ENCODE measurements at places on chromosomes 1 and 21.

DNA sequence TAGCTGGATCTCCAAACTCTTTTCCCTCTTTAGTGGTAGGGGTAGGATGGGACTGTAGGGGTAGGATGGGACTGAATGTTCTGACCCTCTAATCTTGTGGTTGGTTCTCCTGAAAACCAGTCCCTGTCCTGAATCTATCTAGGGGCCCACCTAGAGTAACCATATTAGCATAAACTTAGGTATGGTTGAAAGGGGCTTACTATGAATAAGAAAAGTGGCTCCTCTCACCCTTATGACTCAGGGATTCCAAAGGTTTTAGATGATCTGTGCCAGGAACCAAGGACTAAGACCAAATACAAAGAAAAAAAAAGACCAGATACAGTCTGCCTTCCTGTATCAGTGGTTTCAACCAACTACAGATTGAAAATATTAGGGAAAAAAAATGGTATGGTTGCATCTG, 28.9 kb downstream of the RNF2 start:
- peak; percentile 61 for DNase-seq

DNA sequence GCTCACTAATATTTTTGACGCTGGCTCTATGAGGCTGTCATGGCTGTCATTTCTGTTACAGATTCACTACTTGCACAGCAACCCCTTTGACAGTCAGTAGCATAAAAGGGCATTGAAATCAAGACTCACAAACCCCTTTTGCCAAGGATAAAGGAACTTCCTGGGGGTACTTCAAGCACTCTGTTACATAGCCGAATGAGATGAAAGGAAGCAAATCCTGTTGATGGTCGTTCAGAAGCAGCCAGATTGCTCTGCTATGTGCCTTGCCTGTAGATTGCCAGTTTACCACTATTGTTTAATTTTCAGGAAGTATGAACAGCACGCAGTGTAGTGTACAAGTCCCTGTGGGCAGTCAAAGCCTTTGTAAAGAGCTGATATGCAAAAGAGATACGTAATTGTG, 296.2 kb downstream of the LRRIQ3 start:
- no peak for DNase-seq

DNA sequence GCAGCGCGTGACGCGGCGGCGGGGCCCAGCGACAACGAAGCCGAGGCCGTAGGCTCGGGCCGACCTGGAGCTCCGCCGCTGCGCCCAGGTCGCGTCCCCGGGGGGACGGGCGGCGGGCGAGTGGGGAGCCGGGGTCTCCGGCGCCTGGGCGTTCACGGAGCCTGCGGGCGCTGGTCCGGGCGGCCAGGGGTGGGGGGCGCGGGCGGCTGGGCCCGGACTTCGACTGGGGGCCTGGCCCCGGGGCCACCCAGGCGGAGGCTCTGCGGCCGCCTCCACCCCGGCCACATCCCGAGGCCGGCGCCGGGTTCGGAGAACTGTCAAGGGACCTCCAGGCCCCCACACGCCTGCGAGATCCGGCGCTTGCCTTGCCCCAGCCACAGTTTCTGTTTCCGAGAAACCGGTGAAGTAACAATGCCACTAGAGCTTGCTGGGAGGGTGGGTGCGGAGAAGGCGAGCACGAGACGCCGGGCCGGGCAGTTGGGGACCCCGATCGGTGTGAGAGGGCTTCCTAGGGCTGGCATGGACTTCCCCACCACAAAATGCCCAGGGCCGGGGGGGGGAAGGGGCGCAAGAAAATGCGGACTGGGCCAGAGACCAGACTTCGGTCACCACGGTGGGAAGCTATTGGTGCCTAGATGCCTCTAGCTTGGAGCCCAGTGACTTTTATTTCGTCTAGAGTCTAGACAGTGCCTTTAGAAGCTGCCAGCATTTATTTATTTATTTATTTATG, 501 bp downstream of the FBXO6 start:
- DNase-seq = no peak

GRCh38 chr1:93847811-93848288, 31.2 kb downstream of the DNTTIP2 start:
- DNase-seq = peak; percentile 69

GRCh38 chr1:175005085-175005783, 5.5 kb downstream of the CACYBP start:
- peak; percentile 73 for DNase-seq
